ENCODE measurements at places on chromosomes 5 and 9.

- H3K27me3 ChIP-seq, result no peaks in the 10 kb centered on the region
- H3K4me1 ChIP-seq, result peaks cover 46% of the 10 kb centered on the region
- DNase-seq, result no peak
These were observed 1.6 kb downstream of the DMXL1 start for GRCh38 chr5:119072496-119072895.

DNA sequence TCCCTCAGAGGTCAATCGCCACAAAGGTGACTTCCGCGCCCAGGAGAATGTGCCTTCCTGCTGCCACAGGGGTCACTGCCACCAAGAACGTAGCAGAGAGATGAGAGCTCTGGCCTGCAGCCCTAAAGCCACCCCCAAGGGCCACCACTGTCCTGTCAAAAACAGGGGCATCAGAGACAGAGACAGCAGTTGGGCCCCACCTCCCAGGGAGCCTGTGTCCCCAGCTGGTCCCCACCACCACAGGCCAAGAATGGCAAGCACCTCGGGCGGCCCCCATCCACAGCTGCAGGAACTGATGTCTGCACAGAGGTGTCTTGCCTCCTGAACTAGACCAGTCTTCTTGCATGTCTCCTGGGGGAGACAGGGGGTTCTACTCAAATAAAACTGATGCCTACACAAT, 5.8 kb downstream of the SPATA31E1 start:
- DNase-seq, result no peak
- H3K27ac ChIP-seq, result no peak overlapping the region
- no peaks in the 10 kb centered on the region for H3K4me1 ChIP-seq
- no peaks in the 10 kb centered on the region for H3K27me3 ChIP-seq
- no peak overlapping the region for H3K4me3 ChIP-seq

- H3K36me3 ChIP-seq, result no peaks in the 10 kb centered on the region
- no peak overlapping the region for H3K27ac ChIP-seq
- no peak overlapping the region for H3K4me3 ChIP-seq
- no peaks in the 10 kb centered on the region for H3K4me1 ChIP-seq
These were observed 137.9 kb downstream of the MPDZ start for GRCh38 chr9:13141629-13142028.

GRCh38 chr9:103169798-103170197, 174.7 kb downstream of the CYLC2 start:
- H3K4me3 ChIP-seq, result no peak overlapping the region
- DNase-seq, result no peak
- H3K27me3 ChIP-seq, result no peaks in the 10 kb centered on the region

- no peak overlapping the region for H3K27ac ChIP-seq
- no peak for DNase-seq
- H3K4me1 ChIP-seq, result peaks cover 2% of the 10 kb centered on the region
- no peaks in the 10 kb centered on the region for H3K27me3 ChIP-seq
- no peaks in the 10 kb centered on the region for H3K36me3 ChIP-seq
- no peak overlapping the region for H3K4me3 ChIP-seq
These were observed 204.9 kb downstream of the CD180 start for GRCh38 chr5:66991746-66992145.

- H3K27me3 ChIP-seq, result peaks cover 3% of the 10 kb centered on the region
- DNase-seq, result no peak
- H3K4me3 ChIP-seq, result no peak overlapping the region
These were observed 80.9 kb downstream of the FOXD1 start for GRCh38 chr5:73367650-73368049.

- no peaks in the 10 kb centered on the region for H3K27me3 ChIP-seq
- H3K27ac ChIP-seq, result no peak within 1 kb of the TSS
- no peaks in the 10 kb centered on the region for H3K4me1 ChIP-seq
- H3K36me3 ChIP-seq, result no peaks in the 10 kb centered on the region
These were observed at the start of gene CTXN3 for GRCh38 chr5:127649018-127649439. Gene CTXN3, plus strand, starts transcription at chr5:127649082. Its CDS starts 8,440 bp downstream, at chr5:127657522.

- H3K27ac ChIP-seq, result no peak overlapping the region
- no peak for DNase-seq
- H3K36me3 ChIP-seq, result no peaks in the 10 kb centered on the region
- no peaks in the 10 kb centered on the region for H3K4me1 ChIP-seq
These were observed 151.2 kb downstream of the SNCAIP start for GRCh38 chr5:122463221-122463620.

GRCh38 chr9:22986556-22986955, 539.9 kb downstream of the DMRTA1 start:
- no peak overlapping the region for H3K27ac ChIP-seq
- H3K4me3 ChIP-seq, result no peak overlapping the region
- no peak for DNase-seq
- H3K27me3 ChIP-seq, result no peaks in the 10 kb centered on the region
- H3K4me1 ChIP-seq, result no peaks in the 10 kb centered on the region

DNA sequence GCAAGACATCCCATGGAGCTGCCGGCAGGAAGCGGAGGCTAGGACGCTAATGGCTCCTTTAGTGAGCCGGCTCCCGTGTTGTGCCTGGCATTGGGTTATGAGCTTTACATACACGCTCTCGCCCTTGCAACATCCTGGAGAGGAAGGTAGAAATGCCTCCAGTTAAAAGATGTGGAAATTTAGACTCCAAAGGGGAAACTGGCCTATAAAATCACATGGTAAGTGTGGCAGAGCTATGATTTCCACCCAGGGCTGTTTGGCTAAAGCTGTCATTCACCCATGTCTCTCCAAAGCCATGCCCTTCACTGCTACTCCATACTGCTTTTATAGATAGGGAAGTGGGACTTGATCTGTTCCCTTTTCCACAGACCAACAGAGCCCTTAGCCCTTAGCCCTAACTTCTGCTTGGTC, 5.2 kb downstream of the GM2A start:
- H3K36me3 ChIP-seq, result no peaks in the 10 kb centered on the region
- no peak overlapping the region for H3K4me3 ChIP-seq
- peaks cover 65% of the 10 kb centered on the region for H3K4me1 ChIP-seq

- H3K4me3 ChIP-seq, result no peak overlapping the region
- DNase-seq, result no peak
- H3K4me1 ChIP-seq, result no peaks in the 10 kb centered on the region
- H3K27ac ChIP-seq, result no peak overlapping the region
These were observed 1813.9 kb upstream of the CDH6 start for GRCh38 chr5:29379619-29380018.

- H3K36me3 ChIP-seq, result no peaks in the 10 kb centered on the region
- no peaks in the 10 kb centered on the region for H3K27me3 ChIP-seq
- H3K4me3 ChIP-seq, result no peak overlapping the region
- H3K4me1 ChIP-seq, result no peaks in the 10 kb centered on the region
These were observed 306.8 kb upstream of the DMAC1 start for GRCh38 chr9:8106362-8106761.

DNA sequence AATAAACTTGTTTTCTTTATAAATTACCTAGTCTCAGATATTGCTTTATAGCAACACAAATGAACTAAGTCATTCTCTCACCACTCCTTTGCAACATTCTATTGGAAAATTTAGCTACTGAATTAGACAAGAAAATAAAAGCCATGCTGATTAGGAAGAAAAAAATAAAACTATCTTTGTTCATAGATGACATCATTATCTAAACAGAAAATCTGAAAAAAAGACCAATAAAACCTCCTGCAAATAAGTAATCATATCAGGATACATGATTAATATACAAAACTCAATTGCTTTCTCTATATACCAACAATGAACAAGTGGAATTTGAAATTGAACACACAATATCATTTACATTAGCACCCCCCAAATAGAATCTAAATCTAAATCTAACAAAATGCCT, 455.3 kb upstream of the KIF2A start:
- H3K4me1 ChIP-seq, result no peaks in the 10 kb centered on the region
- no peaks in the 10 kb centered on the region for H3K36me3 ChIP-seq
- no peaks in the 10 kb centered on the region for H3K27me3 ChIP-seq
- H3K4me3 ChIP-seq, result no peak overlapping the region
- H3K27ac ChIP-seq, result no peak overlapping the region
- DNase-seq, result no peak

DNA sequence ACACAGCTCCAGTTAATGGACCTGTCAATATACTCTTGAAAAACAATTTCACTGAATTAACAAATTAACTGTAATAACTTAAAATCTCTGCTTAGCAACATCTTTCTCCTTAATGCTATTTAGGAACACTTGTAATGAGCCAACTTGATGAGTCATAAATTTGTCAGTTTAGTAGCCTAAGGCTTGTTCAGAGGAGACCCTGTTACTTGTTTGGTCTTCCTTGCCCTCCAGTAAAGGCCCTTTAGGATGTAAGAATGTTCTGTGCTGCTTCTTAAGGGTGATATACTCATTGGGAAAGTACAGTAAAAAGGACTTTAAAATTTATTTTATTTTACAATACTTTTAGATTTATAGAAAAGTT, 11.4 kb upstream of the MATR3 start:
- H3K27me3 ChIP-seq, result no peaks in the 10 kb centered on the region
- no peak overlapping the region for H3K27ac ChIP-seq
- peaks cover 54% of the 10 kb centered on the region for H3K36me3 ChIP-seq
- no peak overlapping the region for H3K4me3 ChIP-seq
- H3K4me1 ChIP-seq, result peaks cover 2% of the 10 kb centered on the region

DNA sequence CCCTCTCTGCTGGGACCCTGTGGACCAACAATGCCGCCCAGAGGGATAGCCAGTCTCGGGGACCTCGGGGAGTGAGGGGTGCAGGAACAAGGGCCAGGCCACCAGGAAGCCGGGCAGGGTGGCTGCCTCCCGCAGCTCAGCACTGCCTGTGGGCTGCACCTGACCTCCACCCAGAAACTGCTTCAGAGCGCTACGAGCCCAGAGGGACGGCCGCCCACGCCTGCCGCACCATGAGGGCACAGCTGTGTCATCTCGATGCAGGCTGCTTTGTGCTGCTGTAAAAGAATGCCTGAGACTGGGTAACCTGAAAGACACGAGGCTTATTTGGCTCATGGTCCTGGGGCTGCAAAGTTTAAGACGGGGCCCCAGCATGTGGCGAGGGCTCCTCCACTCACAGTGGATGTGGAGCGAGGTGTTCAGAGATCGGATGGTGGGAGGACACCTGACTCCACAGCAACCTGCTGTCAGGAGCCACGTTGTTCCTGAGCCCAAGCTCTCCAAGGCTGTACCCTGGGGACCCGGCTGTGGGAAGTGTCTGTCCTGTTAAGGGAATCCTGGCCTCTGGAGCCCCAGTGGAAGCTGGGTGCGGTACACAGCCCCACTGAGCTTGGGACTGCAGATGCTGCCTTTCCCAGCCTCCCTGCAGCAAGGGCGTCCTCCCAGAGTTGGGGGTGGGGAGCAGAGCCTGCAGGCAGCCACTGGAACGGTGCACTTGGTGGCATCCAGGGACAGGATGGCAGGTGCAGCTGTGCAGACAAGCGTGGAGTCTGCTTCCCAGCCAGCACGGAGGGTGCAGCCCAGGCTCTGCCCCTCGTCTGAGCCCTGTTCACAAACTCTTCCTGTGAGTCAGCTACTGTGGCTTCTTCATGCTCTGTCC, 11.8 kb upstream of the ZDHHC11 start:
- no peaks in the 10 kb centered on the region for H3K4me1 ChIP-seq
- H3K36me3 ChIP-seq, result peaks cover 50% of the 10 kb centered on the region
- no peak overlapping the region for H3K4me3 ChIP-seq
- no peak for DNase-seq

DNA sequence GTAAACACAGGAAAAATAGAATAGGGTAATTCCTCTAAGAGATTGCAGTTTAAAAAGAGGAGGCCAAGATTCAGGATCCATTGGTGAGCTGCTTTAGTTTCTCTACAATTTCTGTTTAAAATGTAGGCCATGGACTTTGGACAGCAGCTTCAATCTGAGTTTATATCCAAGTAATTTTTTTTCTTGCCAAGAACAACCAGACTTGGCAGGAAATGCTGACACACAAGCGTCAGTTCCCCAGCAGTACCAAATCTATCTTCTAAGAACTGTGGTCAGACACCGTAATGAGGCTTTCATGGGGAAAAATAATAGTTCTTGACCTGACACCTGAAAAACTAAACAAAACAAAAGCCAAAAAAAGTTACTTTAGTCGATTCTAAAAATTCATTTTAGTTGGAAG, 528.8 kb downstream of the CSNK1G3 start:
- no peaks in the 10 kb centered on the region for H3K27me3 ChIP-seq
- no peak overlapping the region for H3K27ac ChIP-seq
- peaks cover 7% of the 10 kb centered on the region for H3K4me1 ChIP-seq
- no peak for DNase-seq

GRCh38 chr5:61949054-61949678, 356.8 kb upstream of the KIF2A start:
- no peak overlapping the region for H3K27ac ChIP-seq
- no peaks in the 10 kb centered on the region for H3K36me3 ChIP-seq
- DNase-seq, result no peak
- H3K4me1 ChIP-seq, result no peaks in the 10 kb centered on the region

DNA sequence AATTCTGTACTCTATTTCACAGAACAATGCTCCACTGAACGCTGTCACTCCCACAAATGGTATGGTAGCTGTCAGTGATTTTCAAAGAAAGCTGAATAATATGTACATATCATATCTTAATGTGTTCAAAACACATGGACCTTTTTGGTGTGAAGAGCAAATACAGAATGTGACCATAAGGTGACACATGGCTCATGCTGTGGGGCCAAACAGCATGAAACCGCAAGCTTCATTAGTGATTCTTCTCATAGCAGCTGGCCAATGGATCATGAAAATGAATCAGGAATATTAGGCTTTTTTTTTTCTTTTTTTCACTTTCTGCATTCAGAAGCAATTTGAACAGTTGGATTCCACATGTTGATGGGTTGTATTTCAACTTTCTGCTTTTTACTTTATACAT, 54.9 kb upstream of the CDH9 start:
- H3K36me3 ChIP-seq, result no peaks in the 10 kb centered on the region
- DNase-seq, result no peak
- no peaks in the 10 kb centered on the region for H3K4me1 ChIP-seq
- H3K27ac ChIP-seq, result no peak overlapping the region
- no peak overlapping the region for H3K4me3 ChIP-seq
- no peaks in the 10 kb centered on the region for H3K27me3 ChIP-seq

GRCh38 chr5:90909101-90909503, 350.5 kb downstream of the ADGRV1 start:
- H3K27me3 ChIP-seq, result no peaks in the 10 kb centered on the region
- no peak for DNase-seq
- no peaks in the 10 kb centered on the region for H3K4me1 ChIP-seq
- no peak overlapping the region for H3K27ac ChIP-seq

GRCh38 chr9:114945616-114946412, 15.4 kb upstream of the TNFSF8 start:
- H3K27me3 ChIP-seq, result no peaks in the 10 kb centered on the region
- DNase-seq, result no peak
- H3K27ac ChIP-seq, result no peak overlapping the region

DNA sequence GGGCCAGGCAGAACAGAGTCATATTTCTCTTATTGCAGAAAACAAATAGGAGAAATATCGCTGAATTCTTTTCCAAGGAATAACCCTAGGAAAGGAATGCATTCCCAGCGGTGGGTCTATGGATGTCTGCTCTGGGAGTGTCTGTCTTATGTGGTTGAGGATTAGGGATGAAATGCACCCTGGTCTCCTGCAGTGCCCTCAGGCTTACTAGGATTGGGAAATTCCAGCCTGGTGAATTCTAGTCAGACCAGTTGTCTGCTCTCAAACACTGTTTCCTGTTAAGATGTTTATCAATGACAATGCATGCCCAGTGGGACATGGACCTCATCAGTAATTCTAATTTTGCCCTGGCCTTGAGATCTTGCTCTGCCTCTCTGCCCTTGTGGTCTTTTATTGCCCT, 136.1 kb upstream of the ELAVL2 start:
- H3K36me3 ChIP-seq, result no peaks in the 10 kb centered on the region
- no peak overlapping the region for H3K4me3 ChIP-seq
- DNase-seq, result no peak
- H3K27ac ChIP-seq, result no peak overlapping the region

GRCh38 chr9:35854091-35854762, 16.0 kb downstream of the OR13J1 start:
- no peaks in the 10 kb centered on the region for H3K4me1 ChIP-seq
- H3K27ac ChIP-seq, result no peak overlapping the region
- DNase-seq, result no peak
- no peak overlapping the region for H3K4me3 ChIP-seq
- no peaks in the 10 kb centered on the region for H3K36me3 ChIP-seq

GRCh38 chr5:167633931-167634341, 657.5 kb upstream of the WWC1 start:
- DNase-seq, result no peak
- no peak overlapping the region for H3K4me3 ChIP-seq
- H3K27ac ChIP-seq, result no peak overlapping the region
- H3K4me1 ChIP-seq, result no peaks in the 10 kb centered on the region
- H3K36me3 ChIP-seq, result no peaks in the 10 kb centered on the region
